CD4-positive, alpha-beta T cell (primary cell): ENCODE measurements at places on chromosomes 1 and 21.

DNA sequence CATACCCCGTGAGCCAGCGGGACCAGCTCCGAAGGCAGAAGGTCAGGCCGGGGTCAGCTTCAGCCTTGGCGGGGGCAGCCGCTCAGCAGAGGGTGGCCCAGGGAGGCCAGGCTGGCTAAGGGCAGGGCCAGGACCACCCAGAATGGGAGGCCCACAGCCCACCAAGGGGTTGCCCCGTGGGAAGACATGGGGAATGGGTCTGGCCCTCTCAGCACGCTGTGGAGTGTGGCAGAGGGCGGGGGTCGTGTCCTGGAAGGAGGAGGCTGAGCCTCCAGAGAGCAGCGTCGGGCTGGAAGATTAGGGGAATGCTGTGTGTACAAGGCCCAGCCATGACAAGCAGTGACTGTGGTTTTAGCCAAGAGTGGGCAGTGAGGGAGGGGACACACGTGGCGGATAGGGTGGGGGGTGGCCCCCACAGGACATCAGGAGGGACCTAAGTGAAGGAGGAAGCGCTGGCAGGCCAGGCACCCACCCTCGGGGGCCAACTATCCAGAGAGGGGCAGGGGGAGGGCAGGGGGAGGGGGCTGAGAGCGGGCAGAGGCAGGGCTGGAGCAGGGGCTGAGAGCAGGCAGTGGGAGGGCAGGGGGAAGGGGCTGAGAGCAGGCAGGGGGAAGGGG is 43.9 kb upstream of the POFUT2 start:
- no peak for DNase-seq

DNA sequence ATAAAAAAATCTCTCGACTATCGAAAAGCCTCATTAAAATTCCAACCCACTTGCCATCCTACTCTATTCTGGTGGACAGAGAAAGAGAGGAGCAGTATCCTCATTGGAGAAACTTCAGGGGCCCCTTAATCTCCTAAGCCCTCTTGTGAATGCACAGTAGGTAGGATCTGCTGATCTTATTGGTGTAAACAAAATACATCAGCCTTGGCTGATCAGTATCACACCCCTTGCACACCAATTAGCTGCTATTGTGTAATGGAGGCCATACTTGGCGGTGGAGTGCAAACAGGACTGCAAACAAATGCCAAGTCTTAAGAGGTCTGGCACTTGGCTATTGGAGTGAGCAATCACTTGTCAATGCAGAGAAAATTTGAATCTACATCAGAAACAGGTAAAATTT is 15.7 kb downstream of the VCAM1 start:
- no peak for DNase-seq

- no peak for DNase-seq
These were observed 49.5 kb downstream of the YARS1 start for GRCh38 chr1:32767641-32768040.

DNA sequence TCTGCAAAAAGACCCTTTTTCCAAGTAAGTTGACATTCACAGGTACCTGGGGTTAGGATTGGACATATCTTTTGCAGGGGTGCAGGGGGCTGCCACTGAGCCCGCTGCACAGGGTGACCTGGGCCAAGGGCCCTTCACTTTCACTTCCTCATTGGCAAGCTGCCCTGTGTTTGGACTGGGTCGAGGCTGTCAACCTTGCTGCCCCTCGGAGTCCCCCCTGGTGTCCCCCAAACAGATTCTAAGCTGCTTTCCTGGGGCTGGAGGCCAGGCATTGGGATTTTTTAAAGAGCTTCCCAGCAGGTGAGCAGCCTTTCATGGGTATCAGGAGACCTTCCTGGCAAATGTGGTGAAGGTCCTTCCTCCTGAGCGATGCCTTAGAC is 7.9 kb upstream of the UMODL1 start:
- DNase-seq: peak; percentile 9

- DNase-seq: no peak
These were observed 532 bp downstream of the CSF1 start for GRCh38 chr1:109910963-109911798.

DNA sequence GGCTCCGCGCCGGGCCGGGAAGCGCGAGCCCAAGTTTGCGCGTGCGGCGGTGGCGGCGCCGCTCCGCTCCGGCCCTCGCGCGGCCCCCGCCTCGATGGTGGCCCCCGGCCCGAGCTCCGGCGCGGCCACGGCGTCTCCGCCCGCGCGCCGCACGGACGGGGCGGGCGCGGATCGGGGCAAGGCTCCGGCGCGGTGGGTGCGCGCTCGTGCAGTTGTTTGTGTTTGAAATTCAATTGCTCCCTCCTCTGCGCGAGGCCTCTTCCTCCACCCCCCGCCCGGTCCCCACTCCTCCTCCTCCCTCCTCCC is at the start of gene HDGF:
TSS of gene HDGF (minus strand) at position 225 of the 306 bp plus-strand sequence. CDS start 246 bp downstream, outside the sequence.
- DNase-seq: no peak

DNA sequence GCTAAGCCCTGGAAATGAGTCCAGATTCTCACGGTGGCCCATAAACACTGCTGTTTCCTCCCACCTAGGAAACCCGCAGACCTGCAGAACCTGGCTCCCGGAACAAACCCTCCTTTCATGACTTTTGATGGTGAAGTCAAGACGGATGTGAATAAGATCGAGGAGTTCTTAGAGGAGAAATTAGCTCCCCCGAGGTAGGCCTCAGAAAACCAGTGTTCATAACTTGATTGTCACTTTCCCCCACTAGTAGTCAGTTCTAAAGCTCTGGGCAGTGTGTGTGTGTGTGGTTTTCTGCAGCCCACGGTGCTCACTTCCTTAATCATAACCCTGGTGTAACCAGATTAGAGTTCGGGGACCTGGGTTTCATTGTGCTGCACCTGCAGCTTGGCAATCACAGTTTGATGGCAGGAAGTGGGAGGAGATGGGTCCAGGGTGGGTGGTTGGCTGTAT is 39.1 kb downstream of the CLIC6 start:
- no peak for DNase-seq

- DNase-seq: no peak
These were observed 879 bp downstream of the CPTP start for GRCh38 chr1:1325288-1326074.

DNA sequence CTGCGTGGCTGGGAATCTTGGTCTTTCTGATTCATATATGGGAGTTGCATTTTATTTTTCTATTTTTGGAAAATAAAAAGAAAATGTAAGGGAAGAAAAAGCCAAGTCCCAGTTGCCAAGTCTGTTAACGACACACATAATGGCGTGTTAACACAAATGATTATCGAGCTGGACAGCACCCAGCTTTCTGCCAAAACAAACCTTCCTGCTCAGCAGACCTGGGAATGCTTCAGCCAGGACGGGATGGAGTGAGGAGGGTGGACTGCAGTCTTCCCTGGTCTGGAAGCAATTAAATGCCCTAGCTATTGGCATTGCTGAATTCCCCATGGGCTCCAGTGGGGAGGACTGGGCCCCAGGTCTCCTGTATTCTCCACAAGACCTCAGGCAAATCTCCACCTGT is 184.2 kb upstream of the USP24 start:
- DNase-seq: no peak

DNA sequence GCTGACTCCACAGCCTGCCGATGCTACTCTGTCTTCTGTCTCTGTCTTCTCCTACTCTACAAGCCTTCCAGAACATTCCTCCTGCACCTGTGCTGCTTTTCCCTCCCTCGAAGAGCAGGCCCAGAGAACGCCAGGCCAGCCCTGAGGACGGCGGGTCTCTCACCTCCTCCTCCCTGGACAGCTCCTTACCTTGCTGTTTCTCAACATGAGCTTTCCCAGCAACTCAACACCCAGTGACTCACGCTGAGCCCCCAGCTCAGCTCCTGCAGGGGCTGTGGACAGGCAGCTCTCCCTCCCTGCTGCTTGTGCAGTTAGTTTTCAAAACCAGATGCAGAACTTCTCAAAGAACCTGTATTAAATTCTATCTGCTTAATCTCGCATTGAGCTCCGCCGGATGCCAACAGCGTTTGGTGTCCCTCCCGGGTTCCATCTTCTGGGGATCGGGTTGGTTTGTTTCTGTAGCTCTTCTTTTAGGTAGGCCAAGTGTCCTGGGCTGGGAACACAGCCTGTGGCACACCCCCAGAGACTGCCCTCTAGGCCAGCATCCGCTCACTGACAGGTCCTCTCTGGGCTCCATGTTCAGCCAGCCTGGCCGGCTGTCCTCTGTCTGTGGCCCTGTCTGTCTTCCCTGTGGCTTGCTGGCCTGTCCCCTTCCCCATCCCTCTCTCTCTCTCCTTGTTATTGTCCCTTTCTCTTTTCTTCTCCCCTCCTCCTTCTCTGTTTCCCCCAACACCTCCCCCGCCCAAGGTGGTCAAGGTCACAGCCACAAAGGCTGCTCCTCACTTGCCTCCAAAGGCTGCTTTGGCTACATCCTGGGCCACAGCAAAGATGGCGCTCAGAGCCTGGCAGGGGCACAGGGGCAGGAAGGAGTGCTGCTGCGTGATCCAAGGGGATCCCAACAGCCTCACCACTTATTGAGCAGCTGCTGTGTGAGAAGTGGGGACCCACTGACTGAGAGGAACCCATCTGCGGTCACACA is 391.0 kb downstream of the MATN1 start:
- no peak for DNase-seq

- DNase-seq: no peak
These were observed 64.1 kb upstream of the ACTL8 start for GRCh38 chr1:17690906-17691634.

DNA sequence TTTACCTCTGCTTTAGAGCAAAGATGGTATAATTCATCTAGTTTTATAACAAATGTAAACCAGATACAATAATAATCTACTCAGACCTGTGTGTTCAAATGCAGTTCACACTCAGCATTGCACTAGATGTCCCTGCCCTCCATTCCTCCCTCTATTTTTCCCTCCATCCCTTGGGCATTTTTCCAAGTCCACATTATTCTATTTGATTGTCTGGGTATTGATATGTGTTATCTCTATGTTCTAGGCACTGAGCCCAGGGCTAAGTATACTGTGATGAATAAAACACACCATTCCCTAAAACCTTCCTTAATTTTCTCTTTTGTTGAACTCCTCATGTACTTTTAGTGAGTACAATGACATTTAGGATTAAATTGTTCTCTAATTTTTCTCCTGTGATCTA is 66.2 kb upstream of the HMCN1 start:
- no peak for DNase-seq

DNA sequence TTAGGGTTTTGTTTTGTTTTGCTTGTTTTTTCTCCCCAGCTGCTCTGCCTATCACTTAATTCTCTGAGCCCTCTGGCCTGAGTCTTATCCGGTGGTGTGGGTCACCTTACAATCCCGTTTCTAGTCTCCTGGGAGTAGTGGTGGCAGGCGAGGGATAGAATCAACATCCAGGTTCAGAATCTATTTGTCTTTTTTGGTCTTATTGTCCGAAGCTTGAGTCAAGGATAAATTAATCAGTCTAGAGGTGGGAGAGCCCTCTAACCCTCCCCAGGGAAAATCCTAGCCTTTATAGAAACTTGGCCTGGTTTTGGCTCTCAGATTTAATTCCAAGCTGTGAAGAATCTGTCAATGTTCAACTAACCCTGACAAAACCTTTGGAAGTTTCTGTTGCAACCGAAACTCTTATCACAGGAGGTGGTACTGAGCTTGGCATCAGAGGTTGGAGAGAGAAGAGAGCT is 246.3 kb downstream of the FGGY start:
- no peak for DNase-seq

DNA sequence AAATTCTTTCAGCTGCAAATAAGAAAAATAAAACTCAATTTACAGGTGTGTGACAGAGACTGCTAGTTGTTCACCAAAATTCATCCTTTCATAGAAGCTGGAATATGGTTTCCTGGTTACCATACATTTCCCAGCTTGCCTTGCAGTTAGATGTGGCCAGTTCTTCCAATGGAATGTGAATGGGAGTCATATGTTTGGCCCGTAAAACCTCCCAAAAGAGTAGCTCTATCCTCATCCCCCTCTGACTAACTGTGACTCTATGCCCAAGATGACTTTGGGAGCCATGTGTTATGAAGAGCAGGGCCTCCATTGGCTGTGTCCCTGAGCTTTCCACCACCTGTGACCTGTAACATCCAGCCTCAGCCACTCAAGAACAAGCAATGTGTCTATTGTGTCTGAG is 90.6 kb upstream of the NGF start:
- no peak for DNase-seq

DNA sequence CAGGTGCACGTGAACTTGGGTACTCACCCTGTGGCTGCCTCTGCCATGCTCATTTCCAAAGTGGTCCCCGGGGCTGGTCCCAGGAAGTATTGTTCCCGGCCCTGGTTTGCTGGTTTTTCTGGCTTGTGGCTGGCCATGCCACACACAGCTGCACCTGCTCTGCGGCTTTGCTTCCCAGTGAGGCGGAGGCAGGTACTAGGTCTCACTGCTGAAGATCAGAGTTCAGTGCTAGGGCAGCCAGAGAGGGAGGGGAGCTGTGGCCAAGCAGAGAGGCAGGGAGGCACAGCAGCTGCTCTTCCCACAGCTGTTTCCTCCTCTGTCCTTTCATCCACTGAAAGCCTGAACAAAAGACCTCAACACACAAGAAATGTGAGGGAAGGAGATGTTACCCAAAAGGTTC is 30.5 kb downstream of the ENO1 start:
- DNase-seq: no peak

DNA sequence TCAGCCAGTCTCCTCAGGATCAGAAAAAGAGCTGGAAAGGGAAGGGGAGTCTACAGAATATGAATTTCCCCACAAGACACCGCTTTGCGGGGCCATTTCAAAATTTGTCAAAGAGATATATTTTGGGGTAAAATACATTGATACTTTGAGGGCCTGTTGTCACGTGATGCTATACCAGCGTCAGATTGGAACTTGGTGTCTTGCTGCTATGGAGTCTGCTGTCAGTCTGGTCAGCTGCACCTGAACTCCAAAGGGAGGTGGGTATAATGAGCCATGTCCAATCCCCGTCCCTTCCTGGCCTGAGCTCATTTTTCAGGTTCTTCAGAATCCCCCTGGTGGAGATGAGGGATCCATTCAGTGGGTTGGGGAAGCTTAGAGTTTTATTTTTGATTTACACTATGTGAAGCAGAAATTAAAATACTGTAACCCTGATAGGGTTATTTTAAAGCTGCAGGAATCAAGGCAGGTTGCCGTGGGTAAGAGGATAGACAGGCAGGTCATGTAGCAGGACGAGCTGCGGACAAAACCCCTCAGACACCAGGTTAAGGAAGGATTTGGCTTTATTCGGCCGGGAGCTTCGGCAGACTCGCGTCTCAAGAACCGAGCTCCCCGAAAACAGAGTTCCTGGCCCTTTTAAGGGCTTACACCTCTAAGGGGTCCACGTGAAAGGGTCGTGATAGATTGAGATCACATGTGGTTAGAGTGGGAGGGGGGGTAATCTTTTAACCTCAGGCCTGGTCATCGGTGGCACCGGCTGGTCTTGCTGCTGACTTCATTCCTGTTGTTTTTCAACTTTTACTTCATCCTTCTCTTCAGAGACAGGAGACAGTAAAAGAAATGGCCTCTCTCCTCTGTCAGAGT is 2.2 kb upstream of the POFUT2 start:
- DNase-seq: no peak

DNA sequence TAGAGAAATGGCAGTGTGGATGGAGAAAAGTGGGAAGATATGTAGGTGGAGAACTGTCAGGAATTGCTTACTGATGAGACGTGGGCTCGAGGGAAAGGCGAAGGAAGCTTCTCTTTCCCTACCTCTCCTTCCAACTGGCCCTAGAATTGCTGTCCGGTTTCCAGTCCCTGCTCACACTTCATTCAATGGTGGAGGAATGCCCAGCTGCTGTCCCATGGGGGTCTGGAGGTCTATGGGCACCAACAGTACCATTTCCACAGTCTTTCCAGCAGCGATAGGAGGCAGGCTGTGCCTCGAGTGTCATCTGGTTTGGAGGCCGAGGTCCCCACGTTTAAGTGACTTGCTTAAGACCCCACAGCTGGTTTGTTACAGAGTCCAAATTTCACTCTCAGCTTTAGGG is 31.5 kb upstream of the CD1D start:
- DNase-seq: no peak
